Activated naive CD4-positive, alpha-beta T cell treated with anti-CD3 and anti-CD28 coated beads, Interleukin-2, amount 50 U/mL, for 16 hours (primary cell): ENCODE measurements at places on chromosomes 1 and 21.

DNA sequence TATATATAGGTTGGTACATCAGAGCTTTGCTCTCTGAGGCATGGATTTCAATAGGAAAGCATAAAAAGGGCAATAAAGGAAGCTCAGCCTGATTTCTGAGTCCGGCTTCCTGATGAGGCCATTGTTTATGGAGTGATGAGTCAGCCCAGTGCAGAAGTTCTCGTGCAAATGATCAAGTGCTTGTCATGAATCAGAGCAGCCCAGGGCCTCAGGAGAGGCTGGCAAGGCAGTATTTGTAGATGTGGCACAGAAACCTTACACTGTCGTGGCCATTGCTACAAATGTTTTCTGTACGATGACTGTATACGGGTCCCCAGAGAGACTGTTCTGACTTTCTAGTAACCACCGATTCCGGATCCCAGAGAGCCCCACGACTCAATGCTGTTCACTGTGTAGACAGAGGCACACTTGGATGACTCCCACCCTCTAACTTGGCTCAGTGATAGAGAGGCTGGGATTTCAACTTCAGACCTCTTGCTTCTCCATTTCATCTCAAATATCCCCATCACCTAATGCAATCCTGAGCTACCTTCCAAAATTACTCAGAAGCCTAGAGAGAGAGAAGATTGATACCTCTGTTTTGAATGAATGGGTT is 26.8 kb downstream of the UMODL1 start:
- DNase-seq, result no peak

DNA sequence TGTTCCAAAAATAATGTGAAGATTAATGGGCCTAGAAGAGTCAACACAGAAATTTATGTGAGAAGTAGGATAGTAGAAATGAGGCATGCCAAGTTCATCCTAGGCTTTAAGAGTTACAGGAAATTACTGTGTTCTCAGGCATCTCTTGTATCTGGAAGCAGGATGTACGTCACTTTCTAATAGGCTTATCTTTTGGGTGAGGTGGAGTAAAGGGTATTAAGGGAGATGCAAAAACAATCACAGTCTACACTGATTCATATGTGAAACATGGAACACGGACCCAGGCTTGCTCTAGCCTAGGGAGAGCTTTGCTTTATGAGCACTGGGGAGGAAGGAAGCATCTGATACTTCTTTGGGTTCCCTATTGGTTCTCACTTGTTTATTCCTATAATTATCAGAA is 84.5 kb upstream of the RGS4 start:
- DNase-seq, result no peak

- no peak for DNase-seq
Measured at GRCh38 chr1:43482215-43482614, 28.5 kb upstream of the HYI start.

- no peak for DNase-seq
Measured at GRCh38 chr1:41495210-41495948, 10.9 kb upstream of the EDN2 start.

- DNase-seq, result no peak
Measured at GRCh38 chr1:110736900-110737605, 62.3 kb upstream of the KCNA3 start.

DNA sequence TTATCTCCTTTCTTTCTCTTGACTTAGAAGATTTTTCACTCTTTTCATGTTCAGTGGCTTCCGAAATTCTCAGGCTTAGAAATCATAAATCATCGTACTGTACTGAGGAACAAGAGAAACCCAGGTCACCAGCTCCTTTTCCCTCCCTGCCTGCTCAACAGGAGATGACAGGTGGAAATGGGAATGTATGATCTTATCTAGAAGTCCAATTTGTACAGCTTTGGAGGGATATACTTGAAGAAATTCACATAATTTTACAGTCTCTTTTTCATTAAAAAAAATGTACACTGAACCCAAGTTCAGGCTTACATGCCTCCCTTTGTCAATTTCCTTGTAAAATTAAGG is 11.7 kb downstream of the EVA1C start:
- DNase-seq, result no peak

- no peak for DNase-seq
Measured at GRCh38 chr1:52400131-52400530, 4.1 kb downstream of the ORC1 start.

GRCh38 chr1:203662360-203662759 is 35.7 kb downstream of the ATP2B4 start:
- no peak for DNase-seq

- DNase-seq, result no peak
Measured at GRCh38 chr1:212234431-212235395, 50.5 kb upstream of the PPP2R5A start.

GRCh38 chr1:220338759-220339158 is 66.5 kb upstream of the RAB3GAP2 start:
- no peak for DNase-seq

- DNase-seq, result no peak
Measured at GRCh38 chr1:28301368-28302174, 27.3 kb upstream of the MED18 start.

- DNase-seq, result no peak
Measured at GRCh38 chr1:232810856-232811255, 5.6 kb downstream of the MAP10 start.

GRCh38 chr1:182301467-182302198 is 90.0 kb downstream of the GLUL start:
- peak; percentile 26 for DNase-seq

DNA sequence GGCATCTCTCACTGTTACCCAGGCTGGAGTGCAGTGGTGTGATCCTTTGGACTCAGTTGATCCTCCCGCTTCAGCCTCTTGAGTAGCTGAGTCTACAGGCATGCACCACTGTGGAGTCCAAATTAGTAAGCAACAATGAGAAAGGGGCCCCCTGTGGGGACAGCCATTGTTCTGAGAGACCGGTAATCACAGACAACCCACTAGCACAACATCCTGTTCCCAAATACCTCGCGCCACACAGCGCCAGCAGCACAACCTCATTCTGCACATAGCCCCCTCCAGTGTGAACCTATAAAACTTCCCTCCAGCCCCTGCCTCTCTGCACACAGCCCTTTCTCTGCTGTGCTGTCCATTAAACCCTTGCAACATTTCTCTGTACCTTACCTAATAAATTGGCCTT is 226.4 kb downstream of the DYRK1A start:
- no peak for DNase-seq

DNA sequence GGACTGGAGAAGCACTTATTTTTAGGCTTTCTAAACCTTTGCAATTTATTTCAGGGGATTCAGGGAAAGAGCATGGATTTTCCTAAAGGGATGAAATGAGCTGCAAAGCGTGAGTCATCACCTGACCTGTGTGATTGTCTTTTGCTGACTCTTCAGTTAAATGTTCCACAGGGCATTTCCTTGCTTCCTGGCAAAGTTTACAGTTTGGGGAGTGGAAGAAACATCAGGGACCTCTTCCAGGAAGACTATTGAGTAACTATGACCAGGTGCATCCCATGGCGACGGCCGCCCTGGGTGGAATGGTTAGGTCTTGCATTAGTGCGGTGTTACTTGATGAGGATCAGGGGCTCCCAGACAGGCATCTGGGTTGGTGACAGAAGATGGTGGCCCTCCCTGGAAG is 79.5 kb upstream of the SIPA1L2 start:
- DNase-seq, result no peak

DNA sequence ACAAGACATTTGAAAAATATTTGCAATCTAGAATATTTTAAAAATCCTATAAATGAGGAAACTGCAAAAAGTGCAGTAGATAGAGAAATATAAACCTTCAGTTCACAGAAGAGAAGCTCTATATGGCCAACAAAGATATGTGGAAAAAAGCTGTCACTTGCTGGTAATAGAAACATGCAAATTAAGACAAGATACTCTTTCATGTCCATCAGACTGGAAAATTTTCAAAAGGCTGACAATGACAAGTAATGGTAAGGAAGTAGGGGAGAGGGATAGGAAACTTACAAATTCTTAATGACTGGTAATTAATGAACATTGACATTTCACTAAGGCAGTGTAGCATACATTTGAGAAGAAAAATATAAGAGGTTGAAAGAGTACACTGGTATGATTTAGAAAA is 147.9 kb downstream of the MRPL39 start:
- DNase-seq, result no peak

- no peak for DNase-seq
Measured at GRCh38 chr1:162661336-162661735, 29.1 kb downstream of the DDR2 start.

DNA sequence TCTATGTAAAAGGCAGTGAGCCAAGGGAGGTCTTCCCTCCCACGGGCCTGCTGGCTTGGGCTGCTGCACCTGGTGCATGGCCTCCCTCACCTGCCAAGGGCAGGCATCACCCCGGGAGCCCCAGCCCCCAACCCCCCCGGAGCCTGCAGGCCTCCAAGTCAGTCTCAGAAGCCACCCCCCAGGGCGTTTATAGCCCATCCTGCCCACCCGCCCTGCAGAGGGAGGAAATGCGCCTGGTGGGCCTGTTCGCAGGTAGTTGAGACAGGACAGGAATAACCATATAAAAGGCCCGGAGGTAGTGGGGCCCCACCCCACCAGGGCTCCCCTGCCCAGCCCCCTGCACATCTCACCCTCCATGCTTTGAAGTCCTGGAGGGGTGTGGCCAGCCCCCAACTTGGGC is 18.2 kb upstream of the ARF1 start:
- no peak for DNase-seq

GRCh38 chr21:37008724-37009123 is 2.2 kb downstream of the RIPPLY3 start:
- no peak for DNase-seq

- DNase-seq, result no peak
Measured at GRCh38 chr1:204967451-204967850, 75.6 kb upstream of the CNTN2 start.

GRCh38 chr1:221437171-221437570 is 304.7 kb downstream of the DUSP10 start:
- DNase-seq, result no peak

- no peak for DNase-seq
Measured at GRCh38 chr1:150696590-150696989, 364 bp downstream of the GOLPH3L start.

GRCh38 chr21:41594268-41594667 is 86.3 kb upstream of the TMPRSS2 start:
- no peak for DNase-seq

DNA sequence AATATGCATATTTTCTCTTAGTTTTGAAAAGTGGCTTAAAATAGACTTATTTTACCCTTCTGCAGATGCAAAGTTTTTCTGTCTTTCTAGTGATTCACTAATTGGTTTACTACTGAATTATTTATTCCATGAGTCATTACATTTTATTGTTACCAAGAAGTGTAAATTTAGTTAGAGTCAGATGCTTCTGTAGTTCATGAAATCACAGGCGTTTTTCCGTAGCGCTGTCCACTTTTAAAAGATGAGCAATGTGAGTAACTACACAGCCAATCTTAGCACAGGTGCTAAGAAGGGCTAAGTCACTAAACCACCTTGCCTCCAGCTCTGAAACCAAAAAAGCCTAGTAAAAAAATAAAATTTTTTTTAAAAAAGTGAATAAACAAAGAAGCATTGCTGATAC is 24.7 kb downstream of the RGS13 start:
- no peak for DNase-seq
